Pancreas (tissue), 10 donors: ENCODE measurements at places on chromosomes 1 and 21.

- no peak for DNase-seq
Observed at GRCh38 chr21:44444286-44444931, 10.9 kb upstream of the LRRC3 start.

GRCh38 chr1:156842618-156843300 is 16.2 kb downstream of the INSRR start:
- peak; percentile 25 for DNase-seq

DNA sequence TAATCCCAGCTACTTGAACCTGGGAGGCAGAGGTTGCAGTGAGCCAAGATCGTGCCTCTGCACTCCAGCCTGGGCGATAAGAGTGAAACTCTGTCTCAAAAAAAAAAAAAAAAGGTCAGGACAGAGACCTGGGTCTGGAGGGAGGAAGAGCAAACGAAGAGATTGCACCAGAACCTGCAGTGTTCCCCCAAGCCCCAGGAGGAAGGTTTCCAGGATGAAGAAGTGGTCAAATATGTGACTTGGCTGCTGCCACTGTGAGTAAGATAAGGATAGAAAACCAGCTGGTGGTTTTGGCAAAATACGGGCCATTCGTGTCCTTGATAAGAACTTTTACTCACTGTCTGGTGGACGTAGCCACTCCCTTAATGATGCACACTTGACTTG is 42.2 kb downstream of the CLDN14 start:
- peak; percentile 25 for DNase-seq

- DNase-seq: peak; percentile 53
Observed at GRCh38 chr1:202154766-202155477, 5.5 kb downstream of the PTPN7 start.

GRCh38 chr1:33152685-33153432 is 29.0 kb downstream of the TRIM62 start:
- no peak for DNase-seq

DNA sequence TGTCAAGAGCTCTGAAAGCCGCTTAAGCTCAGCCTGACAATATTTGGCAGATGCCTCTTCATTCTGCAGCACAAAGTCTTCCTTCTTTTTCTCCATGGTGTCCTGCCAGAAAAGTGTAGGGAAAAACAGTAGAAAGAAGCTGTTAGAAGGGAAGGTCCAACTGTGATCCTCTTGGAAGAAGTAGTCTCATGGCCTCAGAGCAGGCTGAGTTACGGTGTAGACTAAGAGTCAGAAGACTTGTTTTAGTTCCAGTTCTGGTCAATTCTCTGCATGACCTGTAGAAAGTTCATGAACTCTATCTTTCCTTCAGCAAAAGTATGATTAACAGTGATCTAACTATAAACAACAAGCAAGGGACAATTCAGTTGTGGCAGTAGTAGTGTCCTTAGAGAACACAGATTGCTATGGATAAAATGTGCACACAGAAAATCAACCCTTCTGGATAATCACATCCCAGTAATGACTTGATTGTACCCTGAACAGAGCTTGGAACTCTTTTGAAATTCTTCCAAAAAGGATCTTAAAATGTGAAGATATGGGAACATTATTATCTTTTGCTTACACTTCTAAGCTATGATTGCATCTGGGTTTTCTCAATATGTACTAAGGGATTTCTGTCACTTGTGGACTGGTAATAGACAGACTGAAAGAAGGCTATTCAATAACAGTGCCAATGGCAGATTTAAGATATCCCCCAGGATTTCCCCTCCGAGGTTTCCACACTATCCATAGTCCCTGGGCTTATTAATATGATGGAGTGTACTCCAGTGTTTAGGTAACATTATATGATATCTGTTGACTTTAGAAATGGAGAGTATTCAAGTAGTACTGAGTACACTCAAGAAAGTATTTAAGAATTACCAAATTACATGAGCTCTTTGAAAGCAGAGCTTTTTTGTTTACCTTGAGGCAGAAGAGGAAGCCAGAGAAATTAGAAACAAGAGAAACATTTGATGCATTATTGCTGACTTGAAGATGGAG is 22.1 kb upstream of the GBP2 start:
- DNase-seq: no peak

- no peak for DNase-seq
Observed at GRCh38 chr1:44260792-44261170, 47.5 kb downstream of the DMAP1 start.

GRCh38 chr21:36803051-36803645 is 104.2 kb downstream of the SIM2 start:
- DNase-seq: no peak

DNA sequence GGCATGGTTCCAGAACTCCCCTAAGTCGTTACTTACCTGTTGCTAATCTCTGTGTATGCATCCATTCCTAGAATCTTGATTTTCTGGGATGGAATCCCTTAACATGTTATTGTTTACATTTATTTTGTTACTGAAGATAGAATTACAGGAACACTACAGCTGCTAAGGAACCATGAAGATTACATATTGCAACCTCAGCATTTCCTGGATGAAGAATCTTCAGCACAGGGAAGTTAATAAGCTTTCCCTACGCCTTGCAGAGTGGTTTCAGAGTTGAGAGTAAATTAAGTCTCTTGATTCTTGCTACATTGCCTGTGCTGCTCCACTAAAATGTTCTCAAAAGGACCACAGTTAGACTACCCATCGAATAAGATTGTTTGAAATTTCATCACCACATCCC is 31.4 kb upstream of the GBP6 start:
- DNase-seq: no peak

GRCh38 chr1:91770667-91771268 is 115.2 kb downstream of the TGFBR3 start:
- DNase-seq: no peak

- no peak for DNase-seq
Observed at GRCh38 chr1:229019663-229020271, 251.1 kb upstream of the RAB4A start.

DNA sequence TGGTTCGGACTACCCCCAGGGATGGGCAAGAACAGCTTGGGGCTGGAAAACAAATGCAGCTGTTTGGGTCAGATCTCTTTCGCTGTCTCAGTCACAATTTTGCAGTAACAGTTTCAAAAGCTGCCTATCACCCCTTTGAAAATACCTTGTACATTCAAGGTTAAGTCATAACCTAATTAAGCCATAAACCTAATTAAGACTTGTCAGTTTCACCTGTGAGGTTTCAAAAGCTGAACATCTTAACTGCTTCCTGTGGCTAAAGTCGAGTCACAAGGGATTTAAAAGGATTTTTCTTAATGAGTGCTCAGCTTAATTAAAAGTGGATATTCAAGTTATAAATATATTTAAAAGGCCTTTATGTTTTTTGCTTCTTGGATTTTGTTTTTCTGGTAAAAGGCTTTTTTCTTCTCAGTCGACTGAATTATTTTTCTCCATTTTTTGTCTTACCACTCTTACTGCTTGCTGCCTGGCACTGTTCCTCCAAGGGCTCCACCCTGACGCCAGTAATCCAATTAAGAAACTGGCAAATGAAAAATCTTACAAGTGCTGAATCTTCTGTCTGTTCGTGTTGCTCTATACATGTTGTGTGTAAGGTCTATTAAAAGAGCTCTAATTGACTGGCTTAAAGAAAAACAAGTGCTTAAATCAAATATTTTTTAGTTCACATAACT is 31.3 kb downstream of the CBR1 start:
- no peak for DNase-seq

DNA sequence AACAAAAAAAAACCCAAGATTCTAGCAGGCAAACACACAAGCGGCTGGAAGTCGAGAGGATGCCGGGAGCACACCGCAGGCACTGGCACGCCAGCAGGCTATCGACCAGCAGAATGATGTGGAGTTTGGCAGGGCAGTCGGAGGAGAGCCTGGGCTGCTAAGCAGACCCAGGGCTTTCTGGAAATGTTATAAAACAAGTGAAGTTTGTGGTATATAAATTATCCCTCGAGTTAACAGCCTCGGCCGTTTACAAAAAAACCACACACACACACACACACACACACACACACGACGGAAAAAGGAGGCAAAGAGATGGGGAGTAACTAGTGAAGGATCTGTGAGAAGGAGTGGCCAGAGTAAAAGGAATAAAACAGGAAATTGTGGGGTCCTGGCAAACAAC is 87.2 kb upstream of the IVNS1ABP start:
- peak; percentile 38 for DNase-seq

DNA sequence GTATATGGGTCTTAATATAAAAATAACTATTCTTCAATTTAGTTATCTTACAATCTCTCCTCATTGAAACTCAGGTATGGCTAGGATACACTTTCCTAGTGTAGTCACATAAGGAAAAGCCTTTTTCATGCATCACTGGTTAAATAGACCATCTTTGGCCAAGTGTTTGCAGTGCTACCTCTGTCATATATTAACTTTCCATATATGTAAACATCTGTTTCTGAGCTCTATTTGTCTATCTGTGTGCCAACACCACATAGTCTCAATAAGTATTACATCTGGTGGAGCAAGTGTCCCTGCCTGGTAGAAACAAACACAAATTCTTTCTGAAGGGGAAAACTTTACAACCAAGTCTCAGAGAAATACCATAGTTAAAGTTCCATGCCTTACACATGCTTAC is 134.6 kb downstream of the TSEN15 start:
- DNase-seq: no peak

GRCh38 chr1:49694251-49694827 is 329.4 kb downstream of the AGBL4 start:
- DNase-seq: no peak

DNA sequence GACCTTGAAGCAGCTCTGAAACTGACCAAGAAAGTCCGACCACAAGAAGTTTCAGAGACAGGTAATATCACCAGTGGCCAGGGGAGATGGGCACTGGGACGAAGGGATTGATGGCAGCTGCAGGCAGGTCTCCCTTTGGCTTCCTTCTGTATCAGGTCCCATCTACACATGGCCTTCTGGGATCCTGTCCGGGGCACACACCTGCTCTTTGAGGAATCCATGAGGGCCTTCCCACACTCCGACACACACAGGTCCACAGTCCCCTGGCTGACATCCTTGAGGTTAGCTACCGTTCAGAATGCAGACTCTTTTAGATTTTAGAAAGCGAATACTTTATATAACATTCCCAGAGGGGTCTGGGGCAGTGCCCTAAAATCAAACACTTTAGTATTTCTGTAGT is 26.5 kb upstream of the TMEM125 start:
- DNase-seq: no peak

DNA sequence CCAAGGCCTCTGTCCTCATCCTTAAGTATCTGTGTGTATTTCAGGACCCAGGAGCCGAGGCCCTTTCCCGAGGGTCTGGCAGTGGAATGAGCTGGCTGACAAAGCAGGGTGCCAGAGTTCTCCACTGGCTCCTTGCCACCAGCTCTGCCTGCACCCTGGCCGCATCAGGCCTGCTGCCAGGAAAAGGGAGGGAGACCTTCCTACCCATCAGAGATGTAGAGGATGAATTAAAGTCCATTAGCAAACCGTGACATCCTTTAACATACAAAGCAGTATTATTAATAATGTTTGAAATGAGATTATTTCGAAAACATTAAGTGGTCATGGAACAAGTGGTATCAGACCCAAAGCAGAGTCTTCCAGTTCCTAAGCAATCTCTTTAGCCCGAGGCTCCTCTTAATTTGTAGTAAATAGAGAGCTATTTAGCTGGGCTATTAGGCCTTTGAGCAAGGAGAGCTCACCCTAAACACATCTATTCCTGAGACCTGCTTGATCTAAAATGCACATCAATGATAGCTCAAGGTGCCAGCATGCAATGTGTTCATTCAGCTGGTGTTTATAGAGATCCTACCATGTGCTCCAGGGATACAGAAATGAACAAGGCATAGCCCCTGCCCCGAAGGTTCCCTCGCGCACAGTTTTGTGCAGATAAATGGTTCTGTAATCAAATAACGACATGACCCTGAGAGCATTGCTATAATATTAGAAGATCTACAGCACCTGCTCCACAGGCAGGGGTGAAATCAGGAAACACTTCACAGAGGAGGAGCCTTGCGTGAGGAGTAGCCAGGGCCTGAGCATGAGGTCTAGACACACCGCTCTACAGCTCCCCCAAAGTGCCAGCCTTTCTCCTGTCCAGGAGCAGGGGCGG is 44.0 kb downstream of the FAM163A start:
- no peak for DNase-seq
